ENCODE measurements at places on chromosomes 1 and 21.

DNA sequence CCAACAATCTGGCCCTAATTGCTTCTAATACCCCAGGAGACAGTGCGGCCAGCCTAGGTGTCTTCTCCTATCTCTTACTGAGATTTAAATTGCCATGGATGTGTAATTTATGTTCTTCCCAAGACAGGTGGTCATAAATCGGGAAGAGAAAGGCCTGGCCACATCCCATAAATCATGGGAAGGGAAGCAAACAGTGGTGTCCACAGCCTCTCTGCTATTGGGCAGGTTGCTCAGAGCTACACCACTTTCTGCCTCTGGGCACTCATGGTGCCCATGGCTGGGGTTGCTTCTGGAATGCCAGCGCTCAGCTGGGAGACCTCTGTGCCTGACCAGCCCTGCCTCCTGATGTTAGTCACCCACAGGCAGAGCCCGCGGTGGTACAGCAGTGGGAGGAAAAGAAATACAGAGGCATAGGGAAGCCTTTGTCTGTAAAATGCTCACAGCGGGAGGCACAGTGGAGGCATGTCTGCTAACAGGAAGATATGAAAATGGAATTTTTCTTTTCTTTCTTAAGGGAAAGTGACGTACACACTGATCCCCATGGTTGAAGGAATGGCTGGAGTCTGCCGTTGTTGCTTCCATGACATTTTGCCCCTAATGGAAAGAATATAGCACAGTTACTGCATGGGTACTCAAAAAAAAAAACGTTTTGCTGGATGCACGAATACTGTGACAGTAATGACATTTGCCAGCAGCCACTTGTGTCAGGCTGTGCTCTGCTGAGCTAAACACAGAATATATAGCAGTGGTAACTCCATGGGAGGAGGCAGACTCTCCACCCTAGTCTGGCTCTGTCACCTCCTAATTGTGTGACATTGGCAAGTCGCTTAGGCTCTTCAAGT is 21.9 kb downstream of the MTARC1 start:
- DNase-seq: no peak

GRCh38 chr1:154796303-154796892 is 73.7 kb downstream of the KCNN3 start:
- no peak for DNase-seq

DNA sequence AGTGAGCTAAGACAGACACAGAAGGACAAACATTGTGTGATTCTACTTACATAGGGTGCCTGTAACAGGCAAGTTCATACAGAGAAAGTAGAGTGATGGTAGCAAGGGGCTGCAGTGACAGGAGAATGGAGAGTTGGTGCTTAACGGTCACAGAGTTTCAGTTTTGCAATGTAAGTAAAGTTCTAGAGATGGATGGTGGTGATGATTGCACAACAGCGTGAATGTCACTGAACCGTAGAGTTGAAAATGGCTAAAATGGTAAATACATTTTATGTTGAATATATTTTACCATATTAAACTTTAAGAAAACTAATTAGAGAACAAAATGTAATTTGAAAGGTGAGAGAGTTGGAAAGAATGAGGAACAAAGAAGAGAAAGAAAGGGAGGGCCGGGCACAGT is 8.7 kb downstream of the CFAP107 start:
- no peak for DNase-seq

GRCh38 chr21:38379147-38379546 is 119.1 kb downstream of the ERG start:
- DNase-seq: no peak

DNA sequence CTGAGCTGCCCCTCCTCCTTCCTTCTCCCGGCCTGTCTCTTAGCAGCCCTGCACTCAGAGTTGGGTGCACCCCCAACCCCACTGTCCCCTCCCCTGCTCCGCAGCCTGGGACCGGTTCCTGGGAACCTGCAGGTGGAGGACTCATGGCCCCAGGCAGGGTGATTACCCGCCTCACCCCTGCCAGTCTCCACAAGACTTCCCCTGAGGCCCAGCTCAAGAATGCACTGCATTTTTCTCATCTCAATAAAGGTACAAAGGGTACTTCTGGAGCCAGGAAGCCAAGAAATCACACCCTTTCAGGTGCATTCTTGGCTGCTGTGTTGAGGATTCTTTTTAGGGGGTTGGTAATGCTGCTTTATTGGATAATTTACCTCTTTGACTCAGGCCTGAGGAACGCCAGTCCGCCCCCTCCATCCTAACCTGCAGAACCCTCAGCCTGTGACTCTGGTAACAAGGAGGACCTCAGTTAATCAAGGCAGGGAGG is 126.3 kb upstream of the TMPRSS2 start:
- DNase-seq: no peak
